Brain pericyte (primary cell): ENCODE measurements at places on chromosomes 5 and 9.

DNA sequence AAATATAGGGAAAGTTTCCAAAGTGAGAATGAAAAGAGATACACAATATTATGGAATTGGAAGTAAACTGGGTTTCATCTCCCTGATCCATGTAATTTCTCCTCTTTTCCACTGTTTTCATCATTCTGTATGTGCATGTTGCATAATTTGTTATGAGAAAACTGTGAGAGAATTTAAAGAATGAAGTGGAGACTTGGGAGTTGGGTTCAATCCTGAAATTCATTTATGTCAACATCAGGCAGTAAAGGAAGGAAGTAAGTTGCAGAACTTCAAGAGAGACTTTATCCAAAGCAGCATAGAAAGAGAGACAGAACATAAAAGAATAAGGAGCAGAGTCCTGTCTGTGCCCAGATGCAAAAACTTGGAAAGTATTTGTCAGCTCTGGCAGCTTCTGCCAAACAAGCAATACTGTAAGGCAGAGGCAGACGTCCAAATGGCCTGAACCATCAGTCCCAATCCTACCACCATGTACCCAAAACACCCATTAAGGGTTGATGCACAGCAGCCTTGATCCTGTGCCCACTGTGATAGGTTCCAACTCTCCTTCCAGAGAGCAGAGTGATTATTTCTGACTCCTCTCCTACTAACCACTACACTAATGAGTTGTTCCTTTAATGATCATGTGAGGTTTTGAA, 425.3 kb upstream of the CDH6 start:
- no peak for DNase-seq

DNA sequence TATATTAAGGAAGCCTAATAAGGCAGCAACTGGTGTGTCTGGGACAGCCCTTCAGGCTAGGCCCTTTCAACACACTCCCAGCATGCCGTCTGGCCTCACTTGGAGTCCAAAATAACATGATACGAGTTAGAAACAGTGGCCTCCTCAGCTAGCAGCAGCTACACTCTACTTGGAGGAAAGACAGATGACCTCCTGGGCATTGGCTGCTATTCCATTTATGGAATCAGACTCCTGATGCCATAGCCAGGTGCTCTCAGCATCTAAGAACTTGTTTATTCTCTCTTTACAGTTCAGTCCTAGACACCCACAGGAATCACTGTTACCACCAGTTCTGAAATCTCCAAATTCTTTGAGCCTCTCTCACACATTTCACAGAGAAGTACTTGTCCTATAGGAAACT, 31.8 kb downstream of the RUSC2 start:
- no peak for DNase-seq

DNA sequence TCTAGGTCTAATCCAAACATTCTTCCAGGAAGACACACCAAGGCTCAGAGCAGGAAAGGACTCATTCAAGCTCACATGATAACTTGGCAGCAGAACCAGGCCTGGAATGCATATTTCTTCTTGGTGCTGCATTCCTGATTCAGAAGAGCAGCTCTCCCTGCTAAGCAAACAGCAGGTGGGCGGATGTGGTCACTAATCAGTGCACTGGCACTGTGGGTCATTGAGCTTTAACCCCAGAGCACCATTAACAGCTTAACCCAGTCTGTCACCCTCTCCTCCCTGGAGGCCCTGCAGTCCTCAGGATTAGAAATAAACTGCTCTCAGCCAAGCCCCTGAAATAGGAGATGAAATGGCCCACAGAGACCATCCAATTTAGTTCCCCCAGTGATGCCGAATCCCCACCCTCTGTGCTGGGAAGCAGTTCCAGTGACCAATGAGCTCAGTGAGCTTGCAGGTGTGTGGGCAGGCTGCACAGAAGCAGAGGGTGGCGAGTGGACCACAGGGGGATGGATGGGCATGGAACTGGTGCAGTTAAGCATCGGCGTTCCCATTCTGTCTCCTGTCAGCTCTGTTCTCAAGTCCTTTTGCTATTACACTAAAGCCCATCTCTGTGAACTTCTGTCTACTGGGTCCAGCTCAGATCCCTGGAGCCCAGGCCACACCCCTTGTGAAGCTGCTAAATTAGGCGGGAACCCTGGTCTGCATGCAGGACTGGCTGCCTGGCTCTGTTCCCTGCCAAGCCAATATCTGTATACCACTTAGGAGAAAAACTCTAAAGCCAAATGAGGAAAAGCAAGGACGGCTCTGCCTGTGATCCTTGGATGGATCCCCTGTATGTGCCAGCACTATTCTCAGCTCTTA, 16.6 kb upstream of the MEGF9 start:
- DNase-seq = no peak

DNA sequence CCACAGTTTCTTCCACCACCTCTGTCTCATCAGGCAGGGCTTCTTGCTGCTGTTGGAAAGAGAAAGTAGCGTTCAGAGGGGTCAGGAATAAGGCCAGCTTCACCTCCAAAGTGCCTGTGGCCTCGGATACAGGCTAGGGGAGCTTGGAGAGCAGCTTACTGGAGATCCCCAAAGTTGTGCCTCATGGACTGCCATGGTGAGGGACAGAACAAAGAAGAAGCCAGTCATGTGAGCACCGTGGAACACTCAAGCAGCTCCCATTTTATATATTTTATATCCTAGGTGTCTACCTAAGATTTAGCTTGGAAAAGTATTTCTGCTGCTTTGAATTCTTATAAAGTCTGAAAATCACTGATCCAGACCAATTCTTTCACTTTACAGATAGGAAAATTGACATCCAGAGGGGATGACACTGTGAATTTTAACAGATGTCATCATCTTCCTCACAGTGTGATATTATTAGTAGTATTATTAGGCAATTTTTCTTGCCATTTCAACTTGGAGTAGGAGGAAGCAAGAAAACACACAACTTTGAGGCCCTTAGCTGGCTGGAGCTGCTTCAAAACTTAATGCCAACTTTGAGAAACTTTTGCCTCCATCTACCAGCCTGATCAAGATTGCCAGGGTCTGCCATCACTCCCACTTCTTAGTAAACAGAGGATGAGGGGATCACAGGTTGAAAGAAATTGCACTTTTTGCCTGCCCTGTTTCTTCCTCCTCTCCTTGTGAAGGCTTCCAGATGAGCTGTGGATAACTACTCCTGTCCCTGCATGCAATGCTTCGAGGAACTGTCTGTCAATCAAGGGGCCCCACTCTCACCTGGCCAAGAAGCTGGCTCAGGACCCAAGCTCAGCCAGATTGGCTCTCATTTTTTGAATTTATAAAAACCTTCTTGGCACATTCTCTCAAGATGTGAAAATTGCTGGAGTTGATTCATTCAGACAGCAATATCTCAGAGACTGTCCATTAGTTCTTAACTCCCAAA, 11.8 kb downstream of the SPARC start:
- no peak for DNase-seq

GRCh38 chr5:180289433-180289832, 2.5 kb downstream of the MAPK9 start:
- DNase-seq = no peak

DNA sequence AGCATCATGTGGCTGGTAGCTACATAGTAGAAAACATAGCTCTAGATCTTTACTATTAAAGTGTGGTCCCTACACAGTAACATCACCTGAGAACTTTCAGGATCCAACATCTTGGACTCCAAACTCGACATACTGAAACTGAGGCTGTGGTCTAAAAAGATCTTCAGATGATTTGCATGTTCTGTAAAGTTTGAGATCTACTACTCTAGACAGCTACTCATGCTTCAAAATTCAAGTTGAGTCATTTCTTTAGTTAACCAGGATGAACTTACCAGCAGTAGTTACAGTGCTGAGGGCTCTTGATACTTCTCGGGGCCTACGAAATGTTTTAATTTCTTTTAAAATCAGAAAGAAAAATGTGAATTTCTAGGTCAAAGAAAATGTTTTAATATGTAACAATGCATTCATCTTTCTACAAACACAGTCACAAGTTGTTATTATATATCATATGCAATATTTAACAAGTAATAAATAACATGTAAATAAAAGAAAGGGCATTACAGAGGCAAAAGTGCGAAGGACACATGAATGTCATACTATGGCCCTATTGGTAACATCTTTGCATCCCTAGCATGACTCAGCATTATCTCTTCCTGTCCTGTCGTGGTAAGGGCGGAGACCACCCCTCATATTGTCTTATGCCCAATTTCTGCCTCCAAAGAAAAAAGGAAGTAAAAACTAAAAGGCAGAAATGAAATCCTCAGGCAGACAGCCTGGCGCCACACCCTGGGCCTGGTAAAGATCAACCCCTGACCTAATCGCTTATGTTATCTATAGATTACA, 563.9 kb upstream of the TLE4 start:
- DNase-seq = no peak

GRCh38 chr9:135503371-135504261, 3.1 kb downstream of the MRPS2 start:
- no peak for DNase-seq

GRCh38 chr5:79088507-79088906, 18.9 kb downstream of the BHMT2 start:
- no peak for DNase-seq

DNA sequence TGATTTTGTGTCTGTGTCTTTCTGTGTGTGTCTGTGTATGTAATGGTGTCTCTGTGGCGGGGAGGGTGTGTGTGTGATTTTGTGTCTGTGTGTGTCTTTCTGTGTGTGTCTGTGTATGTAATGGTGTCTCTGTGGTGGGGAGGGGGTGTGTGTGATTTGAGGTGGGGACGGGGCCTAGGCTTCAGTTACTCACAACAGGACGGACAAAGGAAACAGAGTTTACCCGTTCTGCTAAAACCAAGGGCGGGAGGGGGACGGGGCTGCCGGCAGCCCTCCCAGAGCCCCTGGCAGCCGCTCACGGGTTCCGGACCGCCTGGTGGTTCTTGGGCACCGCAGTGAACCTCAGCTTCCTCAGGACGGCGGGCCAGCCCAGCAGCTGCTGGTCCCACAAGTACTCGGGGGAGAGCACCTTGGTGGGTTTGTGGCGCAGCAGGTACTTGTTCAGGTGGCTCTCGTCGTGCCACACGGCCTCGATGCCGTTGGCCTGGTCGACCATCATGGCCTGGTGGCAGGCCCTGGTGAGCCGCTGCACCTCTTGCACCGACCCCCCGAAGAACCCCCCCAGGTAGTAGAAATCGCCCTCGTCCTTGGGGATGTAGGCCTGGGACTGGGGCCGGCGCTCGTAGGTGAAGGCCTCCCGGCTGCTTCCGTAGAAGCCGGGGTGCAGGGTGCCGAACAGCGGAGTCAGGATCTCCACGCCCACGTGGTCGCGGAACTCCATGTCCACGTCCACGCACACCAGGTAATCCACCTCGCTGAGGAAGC, 19.4 kb downstream of the ABO start:
- DNase-seq = no peak

DNA sequence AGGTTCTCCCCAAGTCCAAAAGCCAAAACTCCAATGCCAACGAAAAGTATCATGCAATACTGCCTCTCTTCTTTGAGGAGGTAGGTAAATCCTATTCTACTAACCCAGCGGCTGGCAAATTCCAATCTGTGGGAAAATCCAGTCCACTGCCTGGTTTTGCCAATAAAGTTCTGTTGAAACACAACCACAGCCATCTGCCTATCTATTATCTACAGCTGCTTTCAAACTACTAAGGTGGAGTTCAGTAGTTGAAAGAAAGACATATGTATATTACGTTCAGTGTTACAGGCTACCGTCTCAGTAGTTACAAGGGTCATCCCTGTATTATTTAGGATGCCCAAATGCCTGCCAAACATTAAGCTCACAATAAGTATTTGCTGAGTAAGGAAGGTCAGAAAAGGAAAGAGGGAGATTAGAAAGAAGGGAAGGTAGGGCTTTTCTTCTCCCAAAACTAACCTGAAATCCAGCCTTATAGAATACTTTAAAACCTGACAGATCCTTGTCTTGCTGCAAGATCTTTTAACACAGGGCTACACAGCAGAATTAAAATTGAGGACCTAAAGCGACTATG, 16.2 kb downstream of the ARL15 start:
- no peak for DNase-seq

DNA sequence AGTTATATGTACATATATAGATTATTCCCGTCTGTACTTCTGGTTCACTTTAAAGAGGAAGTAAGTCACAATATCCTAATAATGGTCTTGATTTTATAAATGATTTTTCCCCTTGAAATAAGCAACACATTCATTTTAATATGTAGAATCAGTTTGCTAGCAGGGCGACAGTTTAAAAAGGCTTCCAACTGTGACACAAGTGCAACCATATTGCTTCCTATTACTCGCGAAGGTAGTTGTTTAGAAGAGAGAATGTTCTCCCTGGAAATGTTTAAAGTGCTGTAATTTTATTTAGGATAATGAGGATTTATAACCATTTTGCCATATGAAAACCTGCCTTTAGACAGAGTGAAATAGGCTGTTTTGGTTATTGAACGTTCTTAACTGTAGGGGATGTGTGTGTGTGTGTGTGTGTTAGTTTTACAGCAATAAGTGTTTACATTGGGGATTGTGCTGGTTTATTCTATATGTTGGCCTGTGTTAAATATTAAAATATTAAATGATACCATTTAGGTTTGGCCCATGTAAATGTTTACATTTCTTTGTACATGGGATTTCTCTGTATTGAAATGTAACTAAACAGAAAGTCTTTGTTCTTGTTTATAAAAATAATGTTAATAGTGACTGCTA, 138.3 kb downstream of the PBX3 start:
- DNase-seq = no peak

GRCh38 chr5:149854866-149855265, 89.7 kb downstream of the PDE6A start:
- DNase-seq = no peak

- no peak for DNase-seq
Observed at GRCh38 chr5:53423724-53424123, 56.7 kb upstream of the FST start.

GRCh38 chr9:131624636-131625507, 79.5 kb downstream of the PRRT1B start:
- no peak for DNase-seq

- no peak for DNase-seq
Observed at GRCh38 chr5:82011761-82012160, 39.9 kb downstream of the ATG10 start.

DNA sequence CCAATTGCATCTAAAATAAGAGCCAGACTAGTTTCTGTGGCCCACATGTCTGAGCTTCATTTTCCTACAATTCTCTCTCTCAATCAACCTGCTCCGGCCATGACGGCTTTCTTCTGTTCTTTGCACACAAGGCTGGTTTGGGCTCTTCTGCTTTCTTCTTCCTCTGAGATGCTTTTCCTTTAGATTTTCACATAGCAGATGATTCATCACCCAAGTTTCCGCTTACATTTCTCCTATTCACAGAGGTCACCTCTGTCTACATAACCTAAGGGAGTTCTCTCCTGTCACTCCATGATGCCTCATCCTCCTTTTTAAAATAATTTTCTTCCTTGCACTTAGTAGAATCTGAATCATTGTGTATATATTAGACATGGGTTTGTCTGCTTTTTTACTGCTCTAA, 334.6 kb upstream of the TUSC1 start:
- DNase-seq = no peak

DNA sequence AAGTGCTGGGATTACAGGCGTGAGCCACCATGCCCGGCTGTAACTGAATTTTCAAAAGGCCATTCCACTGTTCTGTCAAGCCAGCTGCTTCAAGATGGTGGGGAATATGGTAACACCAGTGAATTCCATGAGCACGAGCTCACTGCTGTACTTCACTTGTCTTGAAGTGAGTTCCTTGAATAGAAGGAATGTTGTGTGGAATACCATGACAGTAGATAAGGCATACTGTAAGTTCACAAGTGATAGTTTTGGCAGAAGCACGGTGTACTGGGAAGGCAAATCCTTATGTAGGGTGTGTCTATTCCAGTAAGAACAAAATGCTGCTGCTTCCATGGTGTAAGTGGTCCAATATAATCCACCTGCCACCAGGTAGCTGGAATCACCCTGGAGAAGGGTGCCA, 6.6 kb upstream of the PRXL2C start:
- no peak for DNase-seq

GRCh38 chr5:156119692-156120091, 207.3 kb upstream of the SGCD start:
- no peak for DNase-seq
